ENCODE measurements at places on chromosomes 2 and 18. TPM values are rescaled to one million over a fixed set of nuclear protein-coding genes. Genes with fewer than 3 reads are reported as not detected.
A peak's percentile ranks its signal among the peaks of the same experiment; 100 is the strongest.

PSMA8 gene
- total RNA-seq: not detected

TMEFF2 gene
- total RNA-seq: 0.52 TPM

PLGLB1 gene
- total RNA-seq: 3.4 TPM

SLC5A7 gene
- 3.0 TPM for total RNA-seq

STEAP3 gene
- 2.5 TPM for total RNA-seq

PRSS56 gene
- total RNA-seq: not detected

HOXD13 gene
- total RNA-seq: not detected

TXNDC2 gene
- 0.33 TPM for total RNA-seq

FRZB gene
- 10.8 TPM for total RNA-seq

GATA6 gene
- 6.6 TPM for total RNA-seq

DOCK10 gene
- 5.2 TPM for total RNA-seq

ACMSD gene
- not detected for total RNA-seq

TP53I3 gene
- total RNA-seq: 10.6 TPM

PARD3B gene
- 35.4 TPM for total RNA-seq

- no peak overlapping the region for H3K4me3 ChIP-seq
- DNase-seq: no peak
- H3K36me3 ChIP-seq: no peaks in the 10 kb centered on the region
- no peaks in the 10 kb centered on the region for H3K27me3 ChIP-seq
- no peaks in the 10 kb centered on the region for H3K4me1 ChIP-seq
These were observed 96.8 kb downstream of the SNTG2 start for GRCh38 chr2:1047485-1047884.

DNA sequence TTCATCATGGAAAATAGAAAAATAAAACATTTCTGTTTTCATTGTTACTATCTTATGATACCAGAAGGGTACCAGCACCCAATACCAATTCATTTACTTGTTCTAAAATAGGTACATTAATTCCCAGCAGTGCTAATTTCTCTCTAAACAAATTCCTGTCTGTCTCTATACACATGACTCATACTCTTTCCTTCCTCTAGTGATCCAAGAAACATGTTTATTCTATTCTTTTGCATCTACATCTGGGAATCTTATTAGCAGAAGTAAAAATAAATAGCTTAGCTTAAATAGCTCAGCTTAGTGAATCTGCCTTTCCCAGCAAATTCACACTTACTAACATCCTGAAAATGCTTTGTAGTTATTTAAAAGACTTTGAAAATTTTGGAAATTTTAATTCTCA lies 84.5 kb upstream of the MAPRE2 start:
- H3K4me3 ChIP-seq: no peak overlapping the region
- DNase-seq: no peak
- no peaks in the 10 kb centered on the region for H3K36me3 ChIP-seq
- H3K27me3 ChIP-seq: no peaks in the 10 kb centered on the region
- H3K4me1 ChIP-seq: peaks cover 7% of the 10 kb centered on the region

DNA sequence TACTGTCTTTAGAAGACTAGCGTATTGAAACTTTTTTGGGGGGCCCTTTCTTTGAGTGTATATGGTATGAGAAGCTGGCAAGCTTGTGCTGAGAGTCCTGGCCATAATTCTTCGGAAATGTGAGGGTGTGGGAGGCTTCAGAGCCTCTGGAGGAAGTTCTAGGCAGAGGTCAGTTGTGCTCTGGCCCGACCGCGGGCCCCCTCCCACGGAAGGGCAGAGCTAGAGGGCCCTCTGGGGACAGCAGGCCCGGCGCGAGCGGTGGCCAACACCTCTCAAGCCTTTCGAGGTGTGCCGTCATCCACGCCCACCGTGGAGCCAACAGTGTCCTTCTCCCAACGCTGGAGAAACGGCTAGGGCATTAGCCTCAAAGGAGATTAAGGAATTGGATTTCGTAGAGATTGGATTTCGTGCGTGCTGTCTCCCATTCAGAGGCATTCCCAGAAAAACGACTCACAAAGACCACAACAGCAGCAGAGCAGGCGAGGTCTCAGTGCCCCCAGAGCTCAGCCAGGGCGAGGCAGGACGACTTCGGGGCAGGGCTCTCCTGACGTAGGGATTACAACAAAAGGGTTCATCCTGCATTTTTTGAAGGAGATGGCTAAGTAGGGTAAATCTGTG lies 2.2 kb upstream of the MTCL1 start:
- H3K4me1 ChIP-seq: peaks cover 45% of the 10 kb centered on the region
- no peaks in the 10 kb centered on the region for H3K36me3 ChIP-seq
- DNase-seq: no peak

DNA sequence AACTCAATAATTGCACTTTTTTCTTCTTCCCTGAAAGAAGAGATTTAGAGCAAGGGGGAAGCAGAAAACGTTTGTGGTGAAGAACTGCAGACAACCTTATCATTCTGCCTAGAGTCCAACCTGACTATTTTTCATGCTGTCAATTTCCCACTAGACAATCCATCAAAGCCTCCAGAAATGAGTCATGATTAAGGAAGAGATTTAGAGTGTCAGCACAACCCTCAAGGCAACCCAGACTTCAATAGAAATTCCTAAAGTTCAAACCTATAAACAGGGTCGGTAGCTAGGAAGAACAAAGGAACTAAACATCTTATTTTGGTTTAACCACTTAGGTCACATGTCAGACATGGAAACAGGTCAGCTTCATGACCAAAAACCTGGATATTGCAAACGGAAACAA lies 86.9 kb downstream of the SLC25A12 start:
- no peaks in the 10 kb centered on the region for H3K4me1 ChIP-seq
- H3K36me3 ChIP-seq: peaks cover 53% of the 10 kb centered on the region
- H3K4me3 ChIP-seq: no peak overlapping the region
- DNase-seq: no peak
- no peak overlapping the region for H3K27ac ChIP-seq

DNA sequence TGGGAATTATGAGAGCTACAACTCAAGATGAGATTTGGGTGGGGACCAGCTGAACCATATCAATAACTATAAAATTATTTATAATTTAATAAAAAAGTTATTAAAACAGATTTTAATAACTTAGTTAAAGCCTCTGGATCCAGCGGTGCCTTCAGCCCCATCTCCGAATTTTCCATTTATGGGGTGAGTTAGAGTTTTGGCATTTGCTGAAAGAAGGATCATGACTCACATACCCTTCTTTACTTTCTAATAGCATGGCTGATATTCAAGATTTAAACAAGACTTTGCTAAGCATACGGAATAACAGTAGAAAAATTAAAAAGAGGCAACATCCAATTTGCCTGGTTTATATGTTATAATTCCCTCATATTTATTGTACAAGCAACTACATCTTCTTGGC lies 94.5 kb downstream of the RDH14 start:
- H3K27me3 ChIP-seq: no peaks in the 10 kb centered on the region
- no peak overlapping the region for H3K27ac ChIP-seq
- DNase-seq: no peak
- H3K4me1 ChIP-seq: peaks cover 25% of the 10 kb centered on the region

DNA sequence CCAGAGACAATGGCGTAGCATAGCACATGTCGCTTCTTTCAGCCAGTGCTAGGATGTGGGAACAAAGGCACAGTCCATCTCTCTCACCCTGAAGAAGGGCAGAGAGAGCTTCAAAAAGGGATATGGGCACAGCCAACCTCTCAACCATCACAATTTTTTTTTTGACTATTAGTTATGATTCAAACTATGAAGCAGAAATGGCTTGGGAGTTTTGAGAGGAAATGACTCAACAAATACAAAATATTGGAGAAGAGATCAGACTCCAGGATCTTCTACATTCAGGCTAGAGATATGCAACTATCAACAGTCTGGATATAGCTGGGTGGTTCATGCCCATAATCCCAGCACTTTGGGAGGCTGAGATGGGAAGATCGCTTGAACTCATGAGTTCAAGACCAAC lies 109.1 kb downstream of the MCFD2 start:
- H3K27ac ChIP-seq: no peak overlapping the region
- H3K27me3 ChIP-seq: no peaks in the 10 kb centered on the region
- no peaks in the 10 kb centered on the region for H3K36me3 ChIP-seq
- DNase-seq: no peak
- H3K4me1 ChIP-seq: peaks cover 30% of the 10 kb centered on the region

DNA sequence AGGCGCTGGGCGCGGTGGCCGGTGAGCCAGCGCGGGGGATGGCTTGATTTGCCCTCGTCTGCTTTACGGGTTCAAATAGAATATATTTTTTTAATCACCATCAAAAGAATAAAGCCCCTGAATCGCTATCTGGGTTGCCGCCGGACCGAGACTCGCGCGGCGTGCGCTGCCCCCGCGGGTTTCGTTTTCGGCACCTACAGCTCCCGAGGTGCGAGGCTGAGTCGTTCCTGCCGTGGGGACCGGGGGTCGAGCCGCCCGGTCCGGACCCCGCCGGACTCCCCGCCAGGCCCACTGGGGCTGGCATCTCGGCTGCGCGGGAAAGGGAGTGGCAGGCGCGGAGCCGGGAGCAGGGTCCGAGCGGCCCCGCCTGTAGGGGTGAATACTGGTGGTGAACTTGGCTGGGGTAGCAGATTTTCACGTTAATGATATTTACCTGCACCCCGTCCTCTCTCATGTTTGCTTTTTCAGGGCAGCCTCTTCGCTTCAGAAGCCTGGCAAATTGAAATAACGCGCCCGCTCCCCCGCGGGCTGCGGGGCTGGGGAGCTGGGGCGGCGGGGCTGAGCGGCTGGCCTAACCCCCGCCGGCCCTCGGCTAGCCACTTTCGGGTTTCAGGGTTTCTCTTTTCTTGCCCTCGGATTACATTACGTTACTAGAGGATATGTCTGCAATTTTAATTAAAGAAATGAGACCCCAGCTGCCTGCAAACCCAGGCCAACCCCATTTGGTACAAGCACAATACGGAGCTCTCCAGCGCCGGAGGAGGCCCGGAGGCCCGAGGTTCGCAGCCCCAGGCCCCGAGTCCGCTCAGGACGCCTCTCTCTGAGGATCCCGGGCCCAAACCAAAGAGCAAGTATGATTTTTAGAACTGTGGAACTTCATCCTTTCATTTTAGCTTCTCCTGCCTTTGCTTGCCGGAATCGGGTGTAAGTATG lies 1.7 kb upstream of the CELF4 start:
- H3K27me3 ChIP-seq: peaks cover 5% of the 10 kb centered on the region
- peak overlapping the region; percentile 57 for H3K4me3 ChIP-seq
- H3K4me1 ChIP-seq: peaks cover 35% of the 10 kb centered on the region
- no peaks in the 10 kb centered on the region for H3K36me3 ChIP-seq

- H3K27me3 ChIP-seq: peaks cover 10% of the 10 kb centered on the region
- no peak overlapping the region for H3K27ac ChIP-seq
- no peak for DNase-seq
- H3K36me3 ChIP-seq: no peaks in the 10 kb centered on the region
These were observed 80.2 kb upstream of the BCL11A start for GRCh38 chr2:60633615-60634014.

DNA sequence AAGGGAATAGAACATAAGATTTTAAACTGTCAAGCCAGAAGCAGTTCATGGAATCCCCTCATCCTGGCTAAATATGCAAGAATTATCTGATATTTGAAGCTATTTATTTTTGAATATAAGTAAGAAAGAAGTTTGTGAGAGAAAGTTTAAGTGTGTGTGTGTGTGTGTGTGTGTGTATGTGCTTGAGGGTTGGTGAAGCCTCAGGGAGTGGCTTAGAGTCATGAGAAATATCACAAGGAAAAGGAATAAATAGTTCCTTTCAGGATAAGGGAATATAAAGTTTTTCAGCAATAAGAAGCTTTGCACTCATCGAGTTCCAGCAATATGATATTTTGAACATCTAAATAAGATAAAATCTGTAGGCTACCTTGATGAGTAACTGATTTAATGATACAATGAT lies 359.6 kb downstream of the MEIS1 start:
- no peak for DNase-seq
- H3K4me1 ChIP-seq: no peaks in the 10 kb centered on the region
- H3K27me3 ChIP-seq: no peaks in the 10 kb centered on the region
- H3K36me3 ChIP-seq: no peaks in the 10 kb centered on the region

DNA sequence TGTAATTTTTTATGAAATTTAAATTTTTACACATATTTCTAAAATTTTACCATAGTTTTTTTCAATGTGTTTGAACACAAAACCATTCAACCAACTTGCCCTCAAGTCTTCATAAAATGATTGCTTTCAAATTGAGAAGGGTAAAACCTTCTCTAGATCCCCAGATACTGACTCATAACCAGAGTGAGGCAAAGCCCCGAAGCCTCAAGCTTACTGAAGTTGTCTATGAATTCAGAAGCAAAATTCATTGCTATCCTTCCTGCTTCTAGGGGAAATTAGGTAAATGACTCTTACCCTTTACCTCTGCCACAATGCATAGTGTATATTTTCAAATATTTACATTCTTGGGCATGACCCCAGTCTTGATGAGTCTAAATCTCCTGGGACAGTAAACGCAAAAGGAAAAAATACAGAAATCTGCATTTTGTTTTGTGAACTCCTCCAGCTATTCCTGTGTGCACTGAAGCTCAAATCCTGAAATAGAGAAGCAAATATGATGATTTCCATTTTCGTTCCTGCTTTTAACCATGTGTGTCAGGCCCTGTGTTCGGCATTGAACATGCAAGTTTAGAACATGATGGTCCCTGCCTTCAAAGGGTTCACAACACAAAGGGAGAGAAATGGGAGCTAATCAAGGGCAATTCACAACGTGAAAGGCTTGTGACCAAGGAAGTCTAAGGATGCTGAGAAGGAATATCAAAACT lies 246.3 kb downstream of the SUCLG1 start:
- H3K4me1 ChIP-seq: no peaks in the 10 kb centered on the region
- no peak overlapping the region for H3K27ac ChIP-seq
- no peaks in the 10 kb centered on the region for H3K36me3 ChIP-seq
- DNase-seq: no peak

- no peak overlapping the region for H3K4me3 ChIP-seq
- no peaks in the 10 kb centered on the region for H3K4me1 ChIP-seq
- H3K27ac ChIP-seq: no peak overlapping the region
- peak; percentile 45 for DNase-seq
These were observed 106.7 kb upstream of the YPEL5 start for GRCh38 chr2:30040147-30040546.

DNA sequence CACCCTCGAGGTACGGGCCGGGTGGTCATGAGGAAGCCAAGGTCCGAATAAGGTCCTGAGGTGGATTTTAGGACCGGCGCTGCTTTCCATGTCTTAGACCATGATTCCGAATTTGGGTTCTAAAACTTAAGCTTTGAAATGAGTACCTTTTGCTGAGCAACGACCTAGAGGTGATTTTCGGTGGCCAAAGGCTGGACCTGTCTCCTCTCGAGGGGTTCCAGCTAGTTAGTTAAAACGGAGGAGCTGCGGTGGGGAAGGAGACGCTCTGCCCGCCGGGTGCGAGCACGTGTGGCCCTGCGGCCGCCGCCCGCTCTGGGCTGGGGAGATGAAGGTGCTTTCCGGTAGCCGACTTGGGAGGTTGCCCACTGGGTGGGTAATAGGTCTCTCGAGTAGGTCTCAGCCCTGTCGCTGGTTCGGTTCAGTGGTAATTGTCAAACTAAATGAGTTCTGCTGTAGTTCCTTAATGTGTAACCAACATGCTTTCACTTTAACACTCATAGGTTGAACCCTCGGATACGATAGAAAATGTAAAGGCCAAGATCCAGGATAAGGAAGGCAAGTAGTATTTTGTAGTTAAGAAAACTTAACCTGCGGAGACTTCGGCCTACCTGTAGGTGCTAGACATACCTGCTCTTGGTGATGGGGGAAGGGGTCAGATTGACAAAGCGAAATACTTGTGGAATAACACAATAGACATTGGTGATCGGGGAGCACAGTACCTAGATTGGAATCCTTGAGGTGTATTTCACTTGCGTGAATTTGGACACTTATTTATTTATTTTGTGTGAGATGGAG lies 572 bp downstream of the RPS27A start:
- H3K36me3 ChIP-seq: peaks cover 34% of the 10 kb centered on the region
- peak overlapping the region; percentile 70 for H3K4me3 ChIP-seq
- DNase-seq: no peak
- H3K4me1 ChIP-seq: peaks cover 25% of the 10 kb centered on the region
- peak overlapping the region; percentile 90 for H3K27ac ChIP-seq
- no peaks in the 10 kb centered on the region for H3K27me3 ChIP-seq

- no peaks in the 10 kb centered on the region for H3K27me3 ChIP-seq
- H3K36me3 ChIP-seq: peaks cover 4% of the 10 kb centered on the region
- H3K27ac ChIP-seq: no peak overlapping the region
These were observed 19.0 kb downstream of the DYNC1I2 start for GRCh38 chr2:171706152-171706803.

Data from esophagus muscularis mucosa (tissue), 4 donors.